ENCODE measurements at places on chromosomes 5 and 9.

GRCh38 chr9:90898228-90898627 lies 96.6 kb downstream of the SYK start:
- no peak for DNase-seq

DNA sequence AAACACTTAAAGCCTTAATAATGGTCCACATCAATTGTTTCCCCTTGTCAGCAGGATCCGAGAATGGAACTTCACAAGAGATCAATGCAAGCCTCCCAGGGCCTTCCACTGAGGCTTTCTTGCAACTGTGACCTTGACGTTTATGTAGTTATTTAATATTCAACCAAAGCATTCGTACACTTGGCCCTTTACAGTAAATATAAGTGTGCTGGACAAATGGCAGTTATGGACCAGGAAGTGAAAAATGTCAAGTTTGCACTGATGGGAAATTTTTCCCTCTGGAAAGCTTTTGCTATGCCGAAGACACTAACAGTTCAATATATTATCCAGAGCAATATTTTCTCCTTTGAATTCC lies 101.8 kb downstream of the TTLL11 start:
- no peak for DNase-seq

- no peak for DNase-seq
Observed at GRCh38 chr9:34292552-34292951, 36.5 kb downstream of the KIF24 start.

DNA sequence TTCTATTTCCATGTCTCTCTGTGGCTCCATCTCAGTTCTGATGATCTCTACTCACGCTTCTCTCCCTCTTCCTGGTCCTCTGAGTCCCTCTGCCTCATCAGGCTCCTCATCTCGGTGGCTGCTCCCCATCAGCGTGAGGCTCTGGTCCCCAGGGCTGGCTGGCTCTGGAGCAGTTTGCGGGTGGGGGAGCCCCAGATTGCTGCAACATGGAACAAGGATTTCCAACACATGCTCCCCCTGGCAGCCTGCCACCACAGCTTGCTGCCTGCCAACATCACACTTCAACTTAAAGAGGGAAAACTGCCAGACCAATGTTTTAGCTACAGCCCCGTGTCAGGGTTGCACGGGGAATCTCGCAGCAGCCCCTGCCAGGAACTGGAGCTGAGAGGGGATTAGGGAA lies 77.2 kb upstream of the NEK6 start:
- no peak for DNase-seq

GRCh38 chr9:81193362-81194339 lies 495.7 kb downstream of the TLE1 start:
- no peak for DNase-seq

DNA sequence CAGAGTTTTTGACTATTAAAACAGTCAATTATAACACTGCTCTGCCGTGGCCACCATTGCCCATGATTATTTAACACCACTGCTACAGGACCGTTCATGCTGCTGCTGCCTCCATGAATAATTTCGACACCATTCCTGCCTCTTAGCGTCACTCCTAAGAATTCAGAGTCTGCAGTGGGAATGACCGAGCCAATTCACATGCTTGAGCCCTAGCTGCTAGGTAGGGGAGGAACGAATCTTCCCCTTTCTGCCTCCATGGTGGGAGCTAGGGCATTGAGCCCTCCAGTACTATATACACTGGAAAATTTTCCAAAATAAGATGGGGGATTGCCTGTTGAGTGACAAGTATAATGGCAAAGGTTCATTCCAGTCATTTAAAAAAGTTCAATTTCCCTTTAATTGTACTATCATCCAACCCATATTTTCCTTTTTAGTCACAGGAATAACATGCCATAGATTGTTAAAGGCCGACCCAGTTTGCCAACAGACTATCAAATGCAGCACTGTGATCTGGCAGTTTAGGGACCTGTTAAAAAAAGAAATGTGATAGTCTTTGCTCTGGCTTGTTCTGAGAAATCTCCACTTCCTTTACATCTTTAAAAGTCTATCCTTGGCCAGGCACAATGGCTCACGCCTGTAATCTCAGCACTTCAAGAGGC lies 13.5 kb upstream of the B4GALT1 start:
- no peak for DNase-seq

- no peak for DNase-seq
Observed at GRCh38 chr5:21199087-21199486, 1211.1 kb upstream of the CDH18 start.

- DNase-seq = no peak
Observed at GRCh38 chr5:62969409-62970120, 390.9 kb downstream of the LRRC70 start.

- no peak for DNase-seq
Observed at GRCh38 chr5:60370508-60370907, 329.5 kb downstream of the DEPDC1B start.

- no peak for DNase-seq
Observed at GRCh38 chr5:126269511-126269910, 153.7 kb upstream of the GRAMD2B start.

DNA sequence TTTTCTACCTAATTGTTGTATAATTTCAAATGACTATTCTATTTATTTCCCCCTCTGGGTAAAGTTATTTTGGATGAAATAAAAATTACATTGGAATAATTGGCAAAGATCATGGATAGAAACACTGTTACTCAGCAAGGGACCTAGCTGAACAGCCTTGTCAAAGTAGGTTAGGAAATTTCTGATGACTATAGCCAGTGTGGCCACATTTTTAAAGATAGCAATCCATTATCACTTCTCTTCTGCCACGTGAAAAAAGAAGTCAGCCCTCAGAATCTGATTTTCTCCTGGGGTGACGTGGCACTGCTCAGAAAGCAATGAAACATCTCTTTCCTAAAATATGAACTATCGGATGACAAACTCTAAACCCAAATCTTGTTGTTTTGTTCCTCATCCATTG lies 784.2 kb upstream of the RIOK2 start:
- no peak for DNase-seq

- no peak for DNase-seq
Observed at GRCh38 chr5:123617561-123617960, 105.6 kb downstream of the CSNK1G3 start.

DNA sequence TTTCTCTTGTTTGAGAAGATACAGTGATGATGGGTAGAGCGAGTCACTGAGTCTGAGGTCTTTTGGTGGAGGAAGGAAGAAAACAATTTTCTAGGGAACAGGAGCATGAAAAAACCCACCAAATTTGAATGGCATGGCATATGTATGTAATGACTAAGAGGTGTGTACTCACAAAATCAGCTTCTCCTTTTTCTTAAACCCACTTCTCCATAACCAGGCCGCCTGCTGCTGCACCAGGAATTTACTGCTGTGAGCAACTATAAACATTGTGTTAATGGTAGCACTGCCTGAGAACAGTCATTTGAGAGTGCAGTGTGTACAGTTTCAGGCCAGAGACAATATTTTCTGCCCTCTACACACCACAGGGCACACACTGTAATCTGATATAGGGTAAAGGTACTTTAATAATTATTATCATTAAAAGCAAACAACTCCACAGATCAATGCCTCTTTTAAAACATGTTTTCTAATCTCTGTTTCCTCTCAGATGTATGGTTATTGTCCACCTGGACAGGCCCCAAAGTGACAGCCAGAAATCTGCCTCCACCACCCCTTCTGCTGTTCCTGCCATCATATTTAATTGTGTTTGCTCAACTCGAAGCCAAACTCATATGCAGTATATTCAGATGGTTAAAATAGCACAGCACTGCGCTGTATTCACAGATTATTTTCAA lies 241.6 kb downstream of the KIAA0825 start:
- DNase-seq = no peak

DNA sequence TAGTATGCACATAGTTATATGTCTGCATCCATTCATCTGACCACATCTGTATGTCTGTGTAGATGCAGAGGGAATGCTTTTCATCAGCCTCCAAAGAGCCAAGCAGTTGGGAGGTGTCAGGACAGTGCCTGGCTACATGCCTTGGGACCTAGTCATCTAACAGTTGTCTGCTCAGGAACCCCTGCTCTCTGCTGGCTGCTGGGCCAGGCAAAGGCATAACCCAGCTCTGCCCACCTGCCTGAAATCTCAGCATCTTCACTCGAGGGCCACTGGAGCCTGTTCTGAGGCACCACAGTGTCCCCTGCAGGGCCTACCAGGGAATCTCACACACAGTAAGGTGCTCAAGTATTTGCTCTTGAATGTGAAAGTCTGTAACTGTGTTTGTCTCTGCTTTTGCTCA lies 3.7 kb downstream of the C9orf50 start:
- DNase-seq = no peak

- no peak for DNase-seq
Observed at GRCh38 chr5:88820581-88820980, 62.4 kb downstream of the MEF2C start.

- DNase-seq = no peak
Observed at GRCh38 chr9:86836797-86837196, 110.5 kb downstream of the GAS1 start.

GRCh38 chr5:163772241-163772640 lies 266.8 kb downstream of the MAT2B start:
- DNase-seq = no peak

DNA sequence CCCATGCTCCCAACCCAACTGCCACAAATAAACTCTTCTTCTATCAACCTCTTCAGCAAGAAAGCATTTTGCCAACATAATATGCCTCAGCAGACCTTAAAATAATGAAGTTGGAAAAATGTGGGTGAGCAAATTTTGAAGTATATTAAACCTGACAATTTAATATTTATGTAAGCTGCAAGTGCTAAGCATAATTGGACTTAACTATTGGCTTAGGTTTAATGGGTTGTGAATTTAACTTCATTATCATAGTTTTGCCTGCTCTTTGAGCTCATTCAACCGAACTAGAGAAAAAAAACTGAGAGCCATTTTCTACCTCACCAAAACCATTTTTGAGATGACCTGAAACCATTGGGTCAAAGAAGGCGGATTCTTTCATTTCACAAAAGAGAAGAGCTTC lies 805.5 kb upstream of the DMAC1 start:
- no peak for DNase-seq

GRCh38 chr5:7395947-7396712 lies at the start of gene ADCY2:
TSS of gene ADCY2 (plus strand) at chr5:7396138. CDS start at chr5:7396297, 159 bp downstream.
- DNase-seq = no peak

GRCh38 chr5:156913719-156914370 lies 49.2 kb downstream of the TIMD4 start:
- peak; percentile 15 for DNase-seq
